ENCODE measurements at places on chromosomes 1 and 21.

GRCh38 chr1:5477716-5478115 lies 514.5 kb downstream of the NPHP4 start:
- DNase-seq = no peak

DNA sequence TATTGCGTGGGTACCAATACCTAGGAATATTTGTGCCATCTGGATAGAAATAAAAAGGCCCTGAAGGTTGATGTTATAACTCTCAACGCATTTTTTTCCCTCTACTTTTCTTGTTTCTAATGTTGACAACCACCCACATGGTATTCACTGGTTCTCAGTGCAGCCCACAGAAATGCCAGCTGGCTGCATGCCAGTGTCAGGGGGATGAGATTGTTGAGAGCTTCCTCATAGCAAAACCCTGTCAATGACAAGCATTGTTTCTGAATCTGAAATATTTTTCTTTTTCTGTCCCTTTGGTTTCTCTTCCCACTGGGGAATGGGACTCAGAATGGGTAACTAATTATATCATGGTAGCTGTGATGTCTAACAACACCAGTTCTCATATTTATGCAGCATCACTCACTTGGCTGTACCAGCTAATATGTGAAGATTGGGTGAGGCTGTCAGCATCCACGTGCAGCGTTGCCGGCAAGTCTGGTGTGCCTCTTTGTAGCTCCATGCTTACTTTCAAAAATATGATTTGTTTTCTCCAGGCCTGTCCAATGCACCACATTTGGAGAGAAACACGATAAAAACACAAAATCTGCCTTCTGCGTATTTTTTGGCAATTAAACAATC lies 284.6 kb downstream of the PTBP2 start:
- no peak for DNase-seq

- DNase-seq = peak; percentile 22
Measured at GRCh38 chr21:35563885-35564451, 496.4 kb downstream of the SETD4 start.

- DNase-seq = no peak
Measured at GRCh38 chr21:29053656-29054055, 19.8 kb downstream of the CCT8 start.

- DNase-seq = no peak
Measured at GRCh38 chr1:147185432-147185831, 13.2 kb upstream of the PRKAB2 start.

GRCh38 chr1:147613506-147613905 lies 56.8 kb downstream of the ACP6 start:
- DNase-seq = no peak

DNA sequence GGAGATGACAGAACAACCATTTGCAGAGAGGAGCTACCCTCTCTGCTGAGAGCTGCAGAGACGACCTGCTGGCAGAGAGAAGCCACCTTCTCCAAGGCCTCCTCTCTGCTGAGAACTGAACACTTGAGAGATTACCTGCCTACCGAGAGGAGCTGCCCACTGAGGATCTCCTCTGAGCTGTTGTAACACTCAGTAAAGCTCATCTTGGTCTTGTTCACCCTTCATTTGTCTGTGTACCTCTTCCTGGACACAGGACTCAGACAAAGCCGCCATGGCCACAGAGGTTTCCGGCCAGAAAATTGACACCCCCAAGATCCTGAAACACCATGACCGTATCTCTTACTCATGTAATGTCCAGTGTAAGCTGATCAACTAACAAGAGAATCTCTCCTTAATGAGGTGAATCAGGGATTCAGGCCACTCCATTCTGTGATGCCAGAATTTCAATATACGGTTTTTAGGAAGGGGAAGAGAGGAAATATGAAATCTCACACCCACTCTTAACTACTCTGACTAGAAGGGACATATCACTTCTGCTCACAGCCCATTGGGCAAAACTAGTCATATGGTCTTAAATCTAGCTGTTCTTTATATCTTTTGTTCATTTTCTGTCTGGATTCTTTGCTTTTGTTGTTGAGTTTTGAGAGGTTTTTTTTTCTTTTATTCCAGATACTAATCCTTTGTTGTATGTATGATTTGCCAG lies 83.8 kb downstream of the RHOU start:
- no peak for DNase-seq

- DNase-seq = no peak
Measured at GRCh38 chr1:34529935-34530859, 224.7 kb upstream of the GJB5 start.

GRCh38 chr1:18913065-18913835 lies 10.9 kb upstream of the ALDH4A1 start:
- no peak for DNase-seq

- DNase-seq = no peak
Measured at GRCh38 chr1:181429462-181429861, 53.9 kb upstream of the CACNA1E start.

DNA sequence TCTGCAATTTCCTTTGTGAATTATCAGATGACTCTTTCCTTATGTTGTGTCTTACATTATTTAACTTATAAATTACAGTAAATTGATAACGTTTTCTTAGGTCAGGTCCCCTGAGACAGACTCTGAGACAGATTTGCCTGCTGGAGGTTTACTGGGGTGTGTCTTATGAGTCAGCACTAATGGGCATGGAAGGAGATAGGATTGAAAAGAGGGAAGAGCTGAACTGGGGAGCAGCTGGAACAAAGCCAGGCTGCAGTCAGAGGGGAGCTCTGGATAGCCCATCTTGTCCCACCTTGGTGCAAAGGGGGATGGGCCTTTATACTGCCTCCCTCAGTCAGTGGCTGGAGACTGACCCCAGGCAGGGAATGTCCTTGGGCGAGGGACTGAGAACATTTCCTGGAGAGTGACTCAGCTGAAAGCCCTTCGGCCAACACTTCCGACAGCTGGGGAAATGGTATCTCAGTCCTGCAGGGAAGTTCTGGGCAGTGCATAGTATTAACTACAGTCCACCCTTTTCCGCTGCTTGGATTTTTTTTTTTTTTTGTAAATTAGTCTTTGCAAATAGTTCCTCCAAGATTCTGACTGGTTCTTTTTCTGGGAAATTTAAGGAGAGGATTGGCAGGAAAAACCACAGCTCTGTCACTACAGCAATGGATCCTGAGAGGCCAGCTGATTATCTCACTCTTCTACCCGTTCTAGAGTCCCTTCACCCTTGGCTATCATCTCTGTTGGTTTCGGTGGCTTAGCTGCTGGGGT lies 39.1 kb upstream of the CDC42BPA start:
- no peak for DNase-seq

DNA sequence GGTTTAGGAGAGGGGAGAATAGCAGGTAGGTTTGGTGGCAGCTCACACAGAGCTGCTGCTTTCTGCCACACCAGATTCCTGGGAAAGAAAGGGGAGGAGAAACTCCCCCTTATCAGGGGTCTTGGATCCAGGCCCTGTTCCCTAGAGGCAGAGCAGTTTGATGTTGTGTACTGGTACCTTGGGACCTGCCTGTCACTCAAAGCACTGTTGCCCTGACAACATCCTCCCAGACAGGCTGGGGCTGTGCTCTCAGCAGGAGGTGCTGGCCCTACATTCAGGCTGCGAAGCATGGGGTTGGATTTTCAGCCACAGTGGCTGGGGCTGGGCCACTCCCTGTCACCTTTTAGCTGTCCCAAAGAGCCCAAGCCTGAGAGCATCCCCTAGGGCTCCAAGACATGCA lies 188.0 kb downstream of the GRIK3 start:
- DNase-seq = no peak

DNA sequence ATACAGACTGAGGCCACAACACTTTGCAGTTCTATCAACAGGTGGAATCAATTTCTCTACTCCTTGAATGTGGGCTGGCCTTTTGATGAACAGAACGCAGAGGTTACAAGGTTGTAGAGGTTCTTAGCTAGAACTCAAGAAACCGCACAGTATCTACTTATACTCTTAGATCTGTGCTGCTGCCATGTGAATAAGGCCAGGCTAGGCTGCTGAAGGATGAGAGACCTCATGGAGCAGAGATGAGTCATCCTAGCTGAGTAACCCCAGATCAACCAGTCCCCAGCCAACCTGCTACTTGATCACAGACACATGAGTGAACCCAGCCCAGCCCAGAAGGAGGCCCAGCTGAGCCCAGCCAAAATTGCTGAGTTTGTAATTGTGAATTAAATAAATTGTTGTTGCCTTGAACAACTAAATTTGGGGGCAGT lies 35.3 kb upstream of the BCAR3 start:
- no peak for DNase-seq

GRCh38 chr1:94160811-94161210 lies 39.9 kb upstream of the ABCA4 start:
- DNase-seq = no peak

GRCh38 chr1:3042481-3042880 lies 21.2 kb downstream of the ACTRT2 start:
- no peak for DNase-seq

GRCh38 chr1:60615666-60616065 lies 466.7 kb upstream of the NFIA start:
- no peak for DNase-seq

DNA sequence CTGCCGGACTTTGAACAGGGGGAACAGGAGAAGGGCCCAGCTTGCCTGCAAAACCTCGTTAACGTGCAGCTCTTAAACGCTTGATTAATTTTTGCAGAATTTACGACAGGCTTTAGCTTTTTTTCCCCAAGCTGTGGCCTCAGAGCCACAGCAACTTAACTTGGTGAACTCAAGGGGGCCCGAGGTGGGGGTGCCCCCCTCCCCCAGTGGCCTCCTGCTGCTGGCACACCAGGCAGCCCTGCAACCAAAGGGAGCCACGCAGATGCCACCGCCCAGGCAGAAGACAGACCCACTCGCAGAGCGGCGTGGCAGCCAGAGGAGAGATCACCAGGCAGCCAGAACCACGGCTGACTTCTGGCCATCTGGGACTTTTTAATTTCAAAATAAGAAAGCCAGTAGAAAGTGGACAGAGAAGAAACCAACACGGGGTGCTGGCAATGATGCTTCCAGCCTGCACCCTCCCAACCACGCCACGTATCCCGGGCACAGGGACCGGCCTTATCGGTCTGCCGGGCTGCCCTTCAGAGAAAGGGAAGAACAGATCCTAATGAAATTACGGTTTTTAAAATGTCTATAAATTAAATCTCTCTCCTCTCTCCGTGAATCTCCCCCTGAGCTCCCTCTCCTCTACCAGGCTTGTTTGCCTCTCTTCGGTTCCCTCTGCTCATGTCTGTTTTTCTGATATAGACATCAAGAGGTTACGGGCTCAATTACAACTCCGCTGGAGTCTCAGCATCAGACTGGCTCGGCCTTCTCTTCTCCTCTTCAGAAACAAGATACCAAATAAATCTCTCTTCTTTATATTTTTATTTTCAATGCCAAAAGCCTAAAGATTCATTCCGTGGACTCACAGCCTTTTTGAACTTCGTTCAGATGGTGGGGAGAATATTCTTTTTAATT lies 6.4 kb downstream of the CASZ1 start:
- DNase-seq = no peak

DNA sequence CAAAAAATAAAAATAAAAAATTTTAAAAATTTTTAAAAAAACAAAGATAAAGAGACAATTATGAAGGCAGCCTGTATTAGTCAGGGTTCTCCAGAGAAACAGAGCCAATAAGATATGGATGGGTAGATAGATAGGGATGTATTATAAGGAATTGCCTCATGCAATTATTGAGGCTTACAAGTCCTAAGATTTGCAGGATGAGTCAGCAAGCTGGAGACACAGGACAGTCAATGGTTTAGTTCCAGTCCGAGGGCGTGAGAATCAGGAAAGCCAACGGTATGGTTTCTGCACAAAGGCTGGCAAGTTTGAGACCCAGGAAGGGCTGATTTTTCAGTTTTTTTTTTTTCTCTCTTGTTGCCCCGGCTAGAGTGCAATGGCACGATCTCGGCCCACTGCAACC lies 24.1 kb upstream of the EIF4G3 start:
- DNase-seq = no peak

DNA sequence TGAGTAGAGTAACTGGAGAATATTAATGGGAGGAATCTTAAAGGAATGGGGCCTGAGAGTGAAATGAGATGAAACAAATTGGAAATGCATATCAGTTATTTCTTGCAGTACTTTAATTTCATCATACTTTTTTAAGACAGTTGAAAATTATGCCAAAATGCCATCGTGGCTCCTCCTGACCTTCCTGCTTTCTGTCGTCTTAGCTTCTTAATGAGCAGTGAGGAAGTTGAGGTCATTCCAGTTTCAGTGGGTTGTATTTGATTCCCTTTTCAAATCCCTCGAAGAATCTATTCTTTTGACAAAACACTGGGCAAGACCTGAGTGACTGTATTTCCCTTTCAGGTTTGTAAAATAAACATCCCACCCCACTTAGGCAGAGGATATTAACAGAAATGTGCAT lies 134.9 kb upstream of the MAP1LC3C start:
- no peak for DNase-seq

GRCh38 chr1:45843474-45843905 lies 40.1 kb downstream of the MAST2 start:
- no peak for DNase-seq

DNA sequence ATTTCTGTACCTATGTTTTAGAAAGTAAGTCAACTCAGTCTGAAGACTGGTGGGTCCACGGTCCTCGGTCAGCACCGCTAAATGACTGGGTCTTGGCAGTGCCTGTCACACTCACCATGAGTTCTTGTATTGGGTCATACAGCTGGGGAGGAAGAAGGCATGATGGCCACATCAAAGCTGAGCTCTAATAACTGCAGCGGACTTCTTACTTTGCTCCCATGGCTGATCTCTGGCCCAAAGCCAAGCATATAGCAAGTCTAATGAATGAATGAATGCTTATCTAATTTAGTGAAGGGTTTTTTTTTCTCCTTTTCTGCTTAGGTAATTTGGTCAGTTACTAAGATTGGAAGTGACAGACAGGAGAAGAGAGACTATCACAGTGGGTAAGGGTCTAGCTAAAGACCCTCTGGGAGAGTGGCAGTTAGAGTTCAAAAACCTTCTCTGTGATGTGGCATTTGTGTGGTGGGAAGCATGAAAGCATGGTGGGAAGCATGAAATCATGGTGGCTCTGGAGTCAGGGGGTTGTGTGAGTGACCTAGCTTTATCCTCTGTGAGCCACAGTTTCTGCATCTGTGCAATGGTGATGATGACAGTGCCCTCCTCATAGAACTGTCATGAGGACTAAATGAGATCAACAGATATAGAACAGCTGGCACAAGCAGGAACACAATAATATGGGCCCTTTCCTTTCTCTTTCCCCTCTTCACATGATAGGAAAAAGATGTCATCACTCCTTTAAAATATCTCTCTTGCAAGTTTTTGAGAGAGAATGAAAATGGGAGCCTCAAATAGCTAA lies 78.9 kb upstream of the JAK1 start:
- no peak for DNase-seq
